ENCODE measurements at places on chromosomes 5 and 9.

DNA sequence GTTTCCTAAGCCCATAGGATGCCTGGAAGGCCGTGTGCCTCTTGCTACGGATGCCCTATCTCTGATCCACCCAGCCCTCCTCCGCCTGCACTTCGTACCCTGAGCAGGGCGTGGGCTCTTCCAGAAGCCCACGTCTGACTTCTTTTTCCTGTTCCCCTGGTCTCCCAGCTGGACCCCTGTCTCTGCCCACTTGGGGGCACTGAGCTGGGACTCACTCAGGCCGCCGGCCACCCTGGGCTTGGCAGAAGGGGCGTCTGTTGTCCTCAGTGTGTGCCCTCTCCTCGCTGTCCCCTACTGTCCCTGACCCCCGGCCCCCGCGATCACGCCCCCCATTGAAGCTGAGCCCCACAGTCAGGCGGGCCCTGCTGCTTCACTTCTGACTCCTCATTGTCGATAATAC, 22.0 kb upstream of the RXRA start:
- no peak for DNase-seq

DNA sequence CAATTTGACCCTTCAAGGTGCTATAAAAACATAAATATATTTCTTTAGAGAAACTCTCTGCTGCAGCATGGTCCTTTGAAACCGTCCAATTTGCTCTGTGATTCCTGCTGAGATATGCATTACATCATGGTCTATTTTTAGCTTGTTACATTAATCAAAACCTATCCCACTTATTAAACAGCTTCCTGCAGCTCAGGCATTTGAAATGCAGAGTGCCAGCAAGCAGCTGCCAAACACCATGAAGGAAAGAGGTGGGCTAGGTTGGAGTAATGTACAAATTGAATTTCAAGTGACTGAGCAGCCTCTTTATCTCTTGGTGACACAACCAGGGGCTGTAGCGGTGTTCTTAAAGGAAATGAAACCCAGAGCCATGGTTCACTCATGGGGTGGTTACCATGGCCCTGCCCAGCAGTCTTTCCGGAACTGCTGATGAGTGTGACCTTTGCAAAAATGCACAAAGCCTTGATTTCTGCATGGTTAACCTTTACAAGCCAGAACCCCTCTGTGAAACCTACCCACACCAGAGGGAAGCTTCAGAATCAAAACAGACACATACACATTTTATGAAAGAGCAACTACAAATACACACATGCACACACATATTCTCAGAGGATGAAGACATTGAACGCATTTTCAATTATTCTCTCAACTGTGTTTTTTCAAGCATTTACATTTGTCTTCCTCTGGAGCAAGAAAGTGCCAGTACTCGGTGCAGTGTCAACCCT, 155.8 kb upstream of the ZNF608 start:
- DNase-seq, result no peak

DNA sequence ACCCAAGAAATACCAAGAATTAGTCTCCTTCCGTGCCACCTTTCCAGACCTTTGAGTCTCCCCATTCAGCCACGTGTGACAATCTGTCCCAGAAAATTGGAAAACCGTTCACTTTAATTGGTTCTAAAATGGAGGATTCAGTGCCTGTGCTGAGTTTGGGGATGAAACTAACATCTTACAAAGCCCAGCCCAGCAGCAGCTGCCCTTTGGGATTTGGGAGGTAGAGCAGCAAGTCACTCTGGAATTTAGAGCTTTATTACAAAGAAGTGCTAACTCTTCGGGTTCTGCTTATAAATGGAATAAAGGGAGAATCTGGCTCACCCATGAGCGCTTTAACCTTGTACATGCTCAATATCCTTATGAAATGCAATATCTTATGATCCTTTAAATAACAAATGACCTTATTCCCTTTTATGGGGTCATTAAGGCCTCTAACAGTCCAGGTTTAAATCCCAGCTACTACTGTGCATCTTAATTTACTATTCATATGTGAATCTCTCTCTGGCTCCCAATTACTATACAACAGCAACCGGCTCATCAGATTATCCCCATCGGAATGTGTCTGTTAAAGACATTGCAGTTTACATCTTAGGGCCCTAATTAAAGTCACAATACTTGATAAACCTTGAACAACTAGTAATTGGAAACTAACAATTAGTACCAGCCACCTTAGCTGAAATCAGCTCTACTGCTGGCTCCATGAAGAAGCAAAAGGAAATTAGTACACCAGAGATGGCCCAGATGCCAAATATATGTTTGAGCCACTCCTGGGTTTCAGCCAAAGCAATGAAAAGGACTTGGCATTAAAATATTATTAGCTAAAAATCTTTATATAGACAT, 271.8 kb upstream of the SMARCA2 start:
- no peak for DNase-seq

GRCh38 chr5:95786821-95787418, 35.6 kb downstream of the GLRX start:
- no peak for DNase-seq

DNA sequence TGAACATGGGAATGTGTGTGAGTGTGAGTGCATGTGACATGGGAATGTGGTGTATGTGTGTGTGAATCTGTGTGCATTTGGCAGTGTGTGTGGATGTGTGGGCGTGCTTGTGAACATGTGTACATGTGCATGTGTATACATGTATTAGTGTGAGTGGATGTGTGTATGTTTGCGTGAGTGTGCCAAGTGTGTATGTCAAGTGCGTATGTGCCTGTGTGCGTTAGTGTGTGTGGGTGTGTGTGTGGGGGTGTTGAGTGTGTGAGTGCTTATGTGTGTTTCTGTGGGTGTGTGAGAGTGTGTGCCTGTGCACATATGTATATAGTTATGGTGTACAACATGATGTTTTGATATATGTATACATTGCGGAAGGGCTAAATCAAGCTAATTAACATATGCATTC, 244.3 kb downstream of the GADD45G start:
- no peak for DNase-seq

- no peak for DNase-seq
Observed at GRCh38 chr5:89301321-89302025, 418.5 kb upstream of the MEF2C start.

DNA sequence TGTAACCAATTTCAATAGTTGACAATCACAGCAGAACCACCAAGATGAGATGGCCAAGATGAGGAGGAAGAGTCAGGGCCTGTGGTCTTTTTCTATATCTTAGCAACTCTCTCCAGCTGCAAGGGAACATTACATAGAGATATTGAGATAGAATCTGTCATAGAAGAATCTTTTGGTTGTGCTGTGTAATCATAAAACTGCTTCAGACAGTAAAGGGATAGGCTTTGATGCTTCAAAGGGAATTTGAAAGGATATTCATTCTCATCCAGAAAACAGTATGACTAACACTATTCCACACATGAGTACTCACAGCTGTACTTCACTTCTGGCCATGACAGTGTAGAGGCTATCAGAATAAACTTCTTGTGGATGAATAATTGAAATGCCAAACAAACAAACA, 145.9 kb downstream of the YIPF5 start:
- DNase-seq, result no peak

DNA sequence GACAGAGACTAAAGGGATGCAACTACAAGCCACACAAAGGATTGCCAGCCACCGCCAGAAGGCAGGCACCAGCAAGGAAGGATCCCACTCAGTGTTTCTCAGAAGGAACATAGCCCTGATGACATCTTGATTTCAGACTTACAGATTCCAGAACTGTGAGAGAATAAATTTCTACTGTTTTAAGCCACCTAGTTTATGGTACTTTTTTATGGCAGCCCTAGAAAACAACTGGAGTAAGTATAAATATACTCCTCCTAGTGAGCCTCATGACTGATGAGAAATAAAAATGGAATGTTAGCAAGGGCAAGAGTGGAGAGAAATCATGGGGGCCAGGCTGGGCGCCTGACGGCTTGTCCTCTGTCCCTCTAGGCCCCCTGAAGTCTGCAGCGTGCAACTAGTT, 307.3 kb downstream of the PIK3R1 start:
- DNase-seq, result no peak

GRCh38 chr5:173205916-173206315, 29.1 kb downstream of the NKX2-5 start:
- no peak for DNase-seq

DNA sequence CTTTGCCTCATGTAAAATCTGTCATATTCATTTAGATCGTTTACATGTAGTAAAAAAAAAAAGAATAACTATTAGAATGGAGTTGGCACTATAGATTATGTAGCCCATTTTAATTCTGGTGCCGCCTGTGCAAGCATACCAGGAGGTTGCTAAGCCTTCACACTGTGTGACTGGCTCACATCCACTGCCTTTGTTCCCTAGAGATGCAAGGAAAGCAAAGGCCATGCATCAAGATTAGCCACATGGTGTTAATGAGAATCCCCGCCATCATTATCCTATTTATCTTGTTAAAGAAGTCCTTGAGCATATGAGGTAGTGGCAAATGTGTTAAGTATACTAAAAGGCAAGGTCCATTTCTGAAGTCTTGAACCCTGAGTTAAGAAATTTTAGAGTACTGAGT, 279.6 kb downstream of the RFX3 start:
- no peak for DNase-seq

DNA sequence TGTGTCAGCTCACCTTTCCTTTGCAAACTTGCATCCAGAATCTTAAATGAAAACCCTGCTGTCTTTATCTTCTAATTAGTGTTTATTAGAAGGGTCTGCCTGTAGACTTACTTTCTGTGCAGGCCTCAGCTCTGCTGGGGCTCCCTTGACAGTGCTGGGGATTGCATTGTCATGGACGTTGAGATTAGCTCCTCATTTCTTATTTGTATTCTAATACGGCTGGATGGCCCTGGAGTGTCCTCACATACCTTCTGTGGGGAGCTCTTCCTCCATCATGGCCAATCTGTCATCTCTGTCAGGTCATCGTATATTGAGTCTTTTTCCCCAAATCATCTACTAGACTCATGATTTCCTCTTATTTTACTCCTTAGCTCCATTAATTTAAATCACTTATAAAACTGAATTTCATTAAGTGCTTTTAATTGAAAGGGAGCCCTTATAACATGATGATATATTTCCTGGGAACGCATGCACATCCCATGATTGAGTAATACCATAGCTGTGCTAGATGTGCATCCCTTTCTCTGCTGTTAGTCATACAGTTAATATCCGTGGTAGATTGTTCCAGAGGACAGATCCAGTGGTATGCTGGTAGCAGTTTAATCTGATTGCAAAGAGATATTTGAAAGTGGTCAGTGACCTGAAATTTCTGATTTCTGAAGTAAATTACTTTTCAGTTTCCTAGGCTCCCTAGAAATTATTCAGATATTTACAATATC, 61.6 kb downstream of the ICE1 start:
- no peak for DNase-seq

DNA sequence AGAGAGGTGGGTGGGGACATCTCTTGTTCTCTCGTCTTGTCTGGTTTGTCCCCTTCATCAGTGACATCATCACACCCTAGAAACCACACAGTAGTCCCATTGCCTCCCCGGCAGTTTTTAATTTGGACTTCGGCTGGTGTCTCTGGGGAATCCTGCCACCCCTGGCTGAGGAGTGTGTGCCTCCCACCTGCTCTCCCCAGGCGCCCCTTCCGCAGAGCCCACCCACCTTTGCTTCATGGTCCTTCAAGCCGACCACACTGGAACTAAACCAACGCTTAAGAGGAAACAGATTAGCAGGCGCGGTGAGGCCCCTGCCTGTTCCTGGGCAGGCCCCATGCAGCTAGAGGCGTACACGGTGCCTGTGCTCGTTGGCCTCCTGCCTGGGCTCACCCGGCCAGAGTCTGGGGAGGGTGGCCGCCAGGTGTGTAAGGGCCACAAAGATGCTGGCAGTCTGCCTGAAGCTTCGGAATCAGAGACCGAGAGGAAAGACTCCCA, 107.6 kb upstream of the SPRY4 start:
- DNase-seq, result peak; percentile 13

GRCh38 chr5:50856401-50857119, 190.1 kb downstream of the PARP8 start:
- DNase-seq, result no peak

DNA sequence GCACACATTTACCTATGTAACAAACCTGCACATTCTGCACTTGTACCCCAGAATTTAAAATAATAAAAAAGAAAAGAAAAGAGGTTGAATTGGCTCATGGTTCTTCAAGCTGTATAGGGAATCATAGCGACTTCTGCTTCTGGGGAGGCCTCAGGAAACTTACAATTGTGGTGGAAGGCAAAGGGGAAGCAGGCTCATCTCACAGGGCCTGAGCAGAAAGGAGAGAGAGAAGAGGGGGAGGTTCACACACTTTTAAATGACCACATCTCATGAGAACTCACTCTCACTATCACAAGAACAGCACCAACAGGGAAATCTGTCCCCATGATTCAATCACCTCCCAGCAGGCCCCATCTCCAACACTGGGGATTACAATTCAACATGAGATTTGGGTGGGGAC, 214.6 kb downstream of the CDK5RAP2 start:
- DNase-seq, result no peak

DNA sequence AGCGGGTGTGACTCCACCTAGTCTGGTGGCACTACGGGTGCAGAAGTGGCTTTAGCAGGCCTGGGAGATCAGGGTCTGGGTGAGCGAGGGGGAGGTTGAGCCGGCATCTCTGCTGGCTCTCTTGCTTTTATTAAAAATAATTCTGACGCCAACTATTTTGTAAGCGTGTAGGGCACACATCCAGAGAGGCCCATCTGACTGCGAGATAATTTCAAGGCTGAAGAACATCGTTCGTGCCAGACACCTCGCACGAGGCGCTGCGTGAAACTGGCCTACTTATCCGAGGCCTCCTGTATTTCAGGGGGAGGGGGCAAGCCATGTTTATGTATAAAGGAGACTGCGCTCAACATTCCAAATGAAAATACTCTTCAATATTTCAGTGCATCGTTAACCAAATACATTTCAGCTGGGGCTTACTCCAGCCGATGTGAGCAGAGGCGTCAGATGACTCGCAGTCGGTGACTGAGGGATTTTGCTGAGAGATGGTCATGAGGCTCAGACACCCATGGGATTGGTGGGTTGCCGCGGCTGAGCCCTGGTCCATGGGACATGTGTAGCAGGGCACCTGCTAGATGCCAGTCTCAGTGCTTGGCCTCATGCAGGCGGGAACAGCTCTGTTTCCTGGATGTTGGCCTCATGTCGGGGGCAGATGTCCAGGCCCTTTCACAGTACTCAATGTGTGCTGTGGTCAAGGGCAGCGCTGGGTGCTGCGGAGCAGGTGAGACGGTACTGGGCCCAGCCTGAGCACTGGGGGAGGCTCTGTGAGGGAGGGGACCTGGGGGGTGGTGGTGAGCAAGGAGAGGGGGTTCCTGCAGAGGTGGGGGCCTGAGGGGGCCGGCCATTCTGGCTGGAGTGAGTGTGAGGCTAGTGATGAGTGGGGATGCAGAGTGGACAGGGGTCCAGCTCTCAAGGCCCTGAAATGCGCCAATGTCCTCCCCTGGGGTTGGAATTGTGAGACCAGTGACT, 201.5 kb downstream of the DAB2IP start:
- no peak for DNase-seq

Measured in activated T-cell treated with anti-CD3 and anti-CD28 coated beads, Interleukin-2, amount 50 U/mL, for 4 hours (primary cell).